ENCODE measurements at places on chromosomes 16 and 17. TPM values are rescaled to one million over a fixed set of nuclear protein-coding genes. Genes with fewer than 3 reads are reported as not detected.

The MPO gene
- total RNA-seq: not detected

The MPP3 gene
- total RNA-seq: 6.9 TPM

The DOK4 gene
- total RNA-seq: 12.6 TPM

The COPZ2 gene
- total RNA-seq: 49.8 TPM

The CACNG4 gene
- not detected for total RNA-seq

The SDR42E1 gene
- total RNA-seq: 0.77 TPM

The TBC1D3I gene
- total RNA-seq: 0.51 TPM

The C16orf87 gene
- 9.5 TPM for total RNA-seq

The SLC4A1 gene
- not detected for total RNA-seq

The GCGR gene
- total RNA-seq: not detected

The CCL14 gene
- not detected for total RNA-seq

The ASGR1 gene
- 0.66 TPM for total RNA-seq
